ENCODE measurements at places on chromosomes 4 and X.
A peak's percentile ranks its signal among the peaks of the same experiment; 100 is the strongest.

- no peak for DNase-seq
Observed at GRCh38 chrX:15241301-15241700, 28.6 kb downstream of the ASB9 start.

DNA sequence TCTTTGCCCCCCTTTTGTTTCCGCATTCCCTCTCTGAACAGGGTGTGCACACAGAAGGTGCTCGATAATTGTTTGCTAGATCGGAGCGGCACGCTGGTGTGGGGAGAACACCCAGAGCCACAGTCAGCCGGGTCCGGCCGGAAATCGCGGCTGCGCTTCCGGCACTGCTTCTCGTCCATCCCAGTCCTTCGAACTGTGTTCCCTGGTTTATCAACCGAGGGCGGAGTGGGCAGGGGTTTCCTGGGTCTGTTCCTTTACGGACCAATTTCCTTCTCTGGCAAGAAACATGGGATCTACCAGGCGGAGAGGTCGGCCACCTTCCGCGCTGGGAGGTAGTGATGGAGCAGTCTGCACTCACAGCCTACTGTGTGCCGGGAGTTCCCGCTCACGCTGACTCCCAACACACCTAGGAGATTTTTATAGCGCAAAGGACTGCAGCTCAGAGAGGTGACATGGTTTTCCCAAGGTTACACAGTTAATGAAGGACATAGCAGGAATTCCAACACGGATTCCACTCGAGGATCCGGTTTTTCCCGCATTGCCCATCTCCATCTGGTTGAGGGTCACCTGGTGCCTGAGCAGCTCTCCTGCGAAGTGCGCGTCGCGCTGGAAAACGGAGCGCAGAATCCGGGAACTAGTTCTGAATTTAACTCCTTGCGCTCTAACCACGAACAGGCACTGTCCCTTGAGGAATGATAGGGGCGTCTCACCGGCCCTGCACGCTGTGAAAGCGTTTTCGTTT lies 6.8 kb downstream of the MSX1 start:
- peak; percentile 82 for DNase-seq

- no peak for DNase-seq
Observed at GRCh38 chr4:83850435-83850834, 314.5 kb downstream of the GPAT3 start.

DNA sequence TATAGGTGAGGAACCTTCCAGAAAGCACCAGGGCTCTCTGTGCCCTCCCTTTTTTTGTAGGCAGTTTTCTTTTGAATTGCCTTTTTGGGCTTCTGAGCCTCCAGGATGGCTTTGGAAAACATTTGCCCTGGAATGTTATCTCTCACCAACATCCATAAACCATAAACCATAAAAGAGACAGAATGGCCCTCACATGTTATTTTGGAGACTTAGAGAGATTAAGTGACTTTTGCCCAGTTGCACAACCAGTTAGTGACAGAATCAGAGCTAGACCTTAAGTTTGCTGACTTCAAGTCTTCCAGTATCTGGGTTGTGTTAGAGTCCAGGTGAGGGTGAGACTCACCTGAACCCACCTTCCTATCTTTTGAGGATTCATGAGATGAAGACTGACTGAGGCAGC lies 153.0 kb upstream of the STX18 start:
- DNase-seq, result no peak

DNA sequence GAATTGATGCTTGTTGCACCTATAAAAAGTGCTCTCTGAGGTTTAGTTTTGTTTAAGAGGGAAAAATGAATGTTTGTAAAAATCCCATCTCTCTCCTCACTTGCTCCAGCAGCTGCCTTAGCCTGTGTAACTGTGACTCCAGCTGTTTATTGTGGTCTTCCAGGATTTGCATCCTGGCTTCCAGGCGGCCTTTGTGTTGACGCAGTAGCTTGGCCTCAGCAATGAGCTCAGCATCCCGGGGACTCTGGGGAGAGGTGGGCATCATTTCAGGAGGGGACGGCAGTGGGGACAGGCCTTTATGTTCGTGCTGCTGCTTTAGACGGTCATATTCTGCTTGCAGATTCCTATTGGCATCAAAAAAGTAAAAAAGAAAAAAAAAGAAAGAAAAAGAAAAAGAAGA lies 75.3 kb upstream of the FTHL17 start:
- DNase-seq, result no peak

GRCh38 chr4:8582436-8582835 lies 2.2 kb downstream of the GPR78 start:
- DNase-seq, result no peak

DNA sequence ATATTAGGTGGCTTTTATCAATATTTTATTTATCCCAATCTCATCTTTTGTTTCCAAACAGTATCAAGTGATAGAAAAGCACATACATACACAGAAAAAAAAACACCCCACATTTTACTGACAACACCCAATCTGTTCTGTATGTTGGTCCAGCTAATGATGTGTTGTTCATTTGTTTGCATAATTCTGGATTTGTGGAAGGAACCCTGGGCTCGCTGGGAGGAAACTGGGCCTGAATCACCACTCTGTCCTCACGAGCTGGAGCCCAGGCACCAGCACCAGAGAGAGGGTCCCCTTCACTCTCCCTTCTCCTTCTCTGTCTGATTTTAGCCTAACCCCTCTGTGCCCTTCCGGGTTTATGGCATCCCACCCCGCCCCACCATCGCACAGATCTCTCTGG lies 79.8 kb downstream of the PSAPL1 start:
- DNase-seq, result no peak

GRCh38 chrX:12981880-12982279 lies 7.0 kb downstream of the TMSB4X start:
- DNase-seq, result no peak

DNA sequence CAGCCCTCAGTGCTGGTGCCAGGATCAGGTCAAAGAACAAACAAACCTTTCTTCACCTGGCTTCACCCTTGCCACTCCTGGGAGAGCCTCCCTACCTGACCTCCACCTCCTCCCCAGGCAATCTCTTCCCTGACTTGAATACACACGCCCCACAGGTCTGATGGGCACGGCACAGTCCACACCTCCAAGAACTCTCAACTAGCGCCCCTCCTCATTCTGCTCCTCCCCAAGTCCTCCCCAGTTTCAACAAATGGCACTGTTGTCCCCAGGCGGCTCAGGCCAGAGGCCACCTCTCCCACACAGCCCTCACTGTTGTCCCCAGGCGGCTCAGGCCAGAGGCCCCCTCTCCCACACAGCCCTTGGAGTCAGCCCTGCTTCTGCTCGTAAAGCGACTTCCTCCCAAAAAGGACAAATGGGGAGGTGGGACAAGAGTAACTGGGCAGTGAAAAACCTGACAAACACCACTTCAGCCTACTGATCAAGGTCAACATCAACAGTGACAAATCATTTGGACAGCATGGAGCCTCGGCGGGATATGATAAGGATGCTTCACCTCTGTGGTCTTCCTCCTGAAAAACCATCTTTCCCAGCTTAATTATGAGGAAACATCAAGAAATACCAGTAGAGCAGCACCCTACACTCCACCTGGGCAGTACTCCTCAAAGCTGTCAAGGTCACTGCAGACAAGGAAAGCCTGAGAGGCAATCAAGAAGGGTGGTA lies 2.9 kb downstream of the LETM1 start:
- no peak for DNase-seq

DNA sequence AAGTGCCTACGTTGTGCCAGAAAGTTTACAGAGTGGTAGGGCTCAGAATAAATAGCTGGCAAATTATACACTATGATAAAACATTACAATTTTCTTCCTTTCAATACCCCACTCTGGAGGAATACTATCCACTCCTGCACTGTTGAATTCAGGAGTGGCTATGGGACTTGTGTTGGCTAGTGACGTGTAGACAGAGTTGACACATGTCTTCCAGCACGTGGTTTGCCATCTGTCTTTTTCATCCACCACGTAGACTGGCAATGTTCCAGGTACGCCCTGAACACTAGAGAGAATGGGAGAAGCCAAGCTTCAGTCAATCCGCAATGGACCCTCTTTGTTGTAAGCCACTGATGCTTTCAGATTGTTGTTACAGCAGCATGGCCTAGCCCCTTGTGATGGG lies 168.8 kb upstream of the RBPJ start:
- no peak for DNase-seq

DNA sequence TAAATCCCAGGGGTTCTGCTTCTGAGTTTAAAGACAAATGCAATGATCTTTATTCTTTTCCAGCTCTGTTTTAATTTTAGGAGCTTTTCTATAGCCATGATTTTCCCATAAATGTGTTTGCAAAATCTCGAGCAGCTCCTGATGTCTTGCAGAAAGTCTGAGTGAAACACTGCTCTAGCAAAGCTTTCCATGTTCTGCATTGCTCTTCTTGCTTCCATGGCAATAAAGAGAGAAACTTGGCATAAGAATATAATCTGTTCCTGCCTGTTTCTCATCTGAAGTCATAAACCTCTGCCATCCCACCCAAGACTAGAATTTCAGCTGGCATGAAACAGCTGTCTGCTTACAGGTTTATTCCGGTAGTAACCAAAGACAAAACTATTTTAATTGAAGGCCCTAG lies 254.5 kb downstream of the SPRY1 start:
- no peak for DNase-seq

GRCh38 chrX:3743801-3744439 lies 30.5 kb upstream of the PRKX start:
- no peak for DNase-seq

DNA sequence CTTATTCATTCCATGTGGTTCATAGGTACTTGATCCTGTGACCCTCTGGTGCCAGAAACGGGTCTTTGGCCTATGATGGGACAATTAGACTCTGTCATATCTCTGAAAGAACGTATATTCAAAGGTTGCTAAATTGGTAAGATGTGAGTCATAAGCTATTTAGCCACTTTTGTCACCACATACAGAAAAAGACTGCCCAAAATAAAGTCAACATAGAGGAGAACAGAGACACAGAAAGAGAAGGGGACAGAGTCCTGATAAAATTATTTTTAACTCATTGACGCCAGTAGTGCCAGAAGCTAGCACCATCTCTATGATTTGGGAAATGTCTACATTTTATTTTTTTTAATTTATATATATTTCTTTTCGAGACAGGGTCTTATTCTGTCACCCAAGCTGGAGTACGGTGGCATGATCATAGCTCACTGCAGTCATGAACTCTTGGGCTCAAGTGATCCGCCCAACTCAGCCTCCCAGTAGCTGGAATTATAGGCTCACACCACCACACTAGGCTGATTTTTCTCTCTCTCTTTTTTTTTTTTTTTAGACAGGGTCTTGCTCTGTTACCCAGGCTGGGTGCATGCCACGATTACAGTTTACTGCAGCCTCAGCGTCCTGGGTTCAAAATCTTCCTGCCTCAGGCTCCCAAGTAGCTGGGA lies 92.1 kb upstream of the COX18 start:
- DNase-seq, result no peak

GRCh38 chr4:122150931-122151330 lies 1.2 kb upstream of the BLTP1 start:
- no peak for DNase-seq

DNA sequence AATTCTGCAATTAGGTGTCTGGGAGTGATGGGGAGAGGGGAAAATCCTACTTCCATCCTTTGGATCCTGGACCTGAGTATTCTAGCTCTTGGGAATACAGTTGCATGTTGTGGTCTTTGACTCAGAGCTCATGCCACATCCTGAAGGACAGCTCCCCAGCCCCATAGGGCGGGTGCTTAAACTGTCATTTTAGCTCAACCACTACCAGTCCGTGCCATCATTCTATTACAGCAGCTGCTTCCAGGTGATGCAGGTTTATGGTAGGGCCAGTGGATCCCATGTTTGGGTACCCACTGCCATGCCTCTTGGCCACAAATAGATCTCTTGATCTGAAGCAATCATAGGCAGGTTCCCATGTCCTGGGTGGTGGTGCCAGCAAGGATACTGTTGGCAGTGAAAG lies 34.7 kb downstream of the CCKAR start:
- no peak for DNase-seq

GRCh38 chr4:73341454-73341853 lies 62.6 kb upstream of the ALB start:
- DNase-seq, result peak; percentile 25

GRCh38 chrX:100410901-100411801 lies 1.1 kb upstream of the PCDH19 start:
- DNase-seq, result peak; percentile 79

- DNase-seq, result no peak
Observed at GRCh38 chr4:89723096-89723495, 113.9 kb downstream of the SNCA start.

GRCh38 chrX:122565952-122566351 lies 618.1 kb upstream of the GRIA3 start:
- DNase-seq, result no peak

DNA sequence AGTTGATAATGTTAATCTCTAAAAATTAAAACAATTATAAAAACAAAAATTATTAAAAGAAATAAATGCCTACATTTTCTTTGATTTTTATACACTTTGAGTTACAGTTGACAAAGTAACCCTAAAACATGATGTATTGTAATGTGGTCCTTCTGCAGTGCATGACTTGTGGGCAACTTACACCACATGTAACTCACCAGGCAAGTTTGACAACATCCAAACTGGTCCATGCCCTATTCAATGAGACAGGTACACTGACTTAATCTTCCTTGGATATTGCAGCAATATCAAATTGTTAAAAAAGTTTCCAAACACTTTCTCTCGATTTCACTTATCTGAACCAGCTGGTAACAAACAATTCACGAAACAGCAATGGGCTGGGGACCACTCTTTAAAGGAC lies 81.5 kb downstream of the FTHL17 start:
- DNase-seq, result no peak

GRCh38 chr4:68344049-68344448 lies 5.8 kb downstream of the YTHDC1 start:
- no peak for DNase-seq

DNA sequence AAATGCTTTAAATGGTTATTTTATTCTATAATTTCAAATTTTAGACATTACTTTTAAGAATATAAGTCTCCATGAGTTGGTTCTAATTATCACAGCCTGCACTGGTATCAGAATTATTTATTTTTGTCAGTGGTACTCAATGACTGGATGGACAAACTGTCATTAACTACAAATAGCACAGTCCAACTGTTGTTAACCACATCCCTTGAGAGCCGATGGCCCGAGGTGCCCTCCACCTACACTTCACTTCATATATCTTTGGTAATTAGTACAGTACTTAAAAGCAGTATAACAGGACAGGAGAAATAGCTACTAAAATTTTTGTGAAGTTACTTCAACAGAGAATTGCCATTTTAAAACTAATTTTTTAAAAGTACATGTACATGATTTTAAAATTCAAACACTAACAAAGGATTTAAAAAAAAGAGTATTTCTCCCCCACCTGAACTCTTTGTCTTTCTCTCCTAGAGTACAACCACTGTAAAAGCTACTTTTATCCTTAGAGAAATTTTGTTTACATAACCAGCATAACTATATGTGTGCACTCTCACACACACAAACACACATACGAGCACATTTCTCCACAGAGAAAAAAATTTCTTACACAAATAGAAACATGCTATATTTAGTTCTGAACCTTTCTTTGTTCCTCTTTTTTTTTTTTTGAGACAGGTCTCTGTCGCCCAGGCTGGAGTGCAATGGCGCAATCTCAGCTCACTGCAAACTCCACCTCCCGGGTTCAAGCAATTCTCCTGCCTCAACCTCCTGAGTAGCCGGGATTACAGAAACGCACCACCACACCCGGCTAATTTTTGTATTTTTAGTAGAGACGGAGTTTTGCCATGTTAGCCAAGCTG lies 6.5 kb downstream of the TIFA start:
- no peak for DNase-seq

Data from retina (tissue), 1 donor.